ENCODE measurements at places on chromosomes 12 and 14.

- no peak for DNase-seq
These were observed 86.4 kb upstream of the SINHCAF start for GRCh38 chr12:31412292-31412801.

DNA sequence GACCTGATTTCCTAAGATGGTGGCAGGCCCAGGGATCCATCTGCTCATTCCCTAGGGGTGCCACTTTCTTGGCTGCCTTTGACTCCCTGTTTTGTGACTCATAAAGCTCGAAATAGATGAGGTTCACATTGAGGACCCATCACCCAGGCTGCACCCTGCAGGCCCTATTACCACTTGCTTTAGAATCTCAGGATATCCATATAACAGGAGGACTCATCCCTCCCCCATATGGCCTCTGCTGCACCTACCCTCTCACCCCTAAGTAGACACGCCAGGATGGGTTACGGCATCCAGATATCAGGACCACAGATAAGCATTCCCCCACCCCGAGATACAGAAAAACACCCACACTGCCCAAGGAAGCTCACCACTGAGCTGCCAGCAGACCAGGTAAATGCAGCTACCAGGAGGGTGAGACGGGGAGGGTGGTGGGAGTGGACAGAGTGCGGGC lies 155.7 kb downstream of the DPF3 start:
- DNase-seq: no peak

DNA sequence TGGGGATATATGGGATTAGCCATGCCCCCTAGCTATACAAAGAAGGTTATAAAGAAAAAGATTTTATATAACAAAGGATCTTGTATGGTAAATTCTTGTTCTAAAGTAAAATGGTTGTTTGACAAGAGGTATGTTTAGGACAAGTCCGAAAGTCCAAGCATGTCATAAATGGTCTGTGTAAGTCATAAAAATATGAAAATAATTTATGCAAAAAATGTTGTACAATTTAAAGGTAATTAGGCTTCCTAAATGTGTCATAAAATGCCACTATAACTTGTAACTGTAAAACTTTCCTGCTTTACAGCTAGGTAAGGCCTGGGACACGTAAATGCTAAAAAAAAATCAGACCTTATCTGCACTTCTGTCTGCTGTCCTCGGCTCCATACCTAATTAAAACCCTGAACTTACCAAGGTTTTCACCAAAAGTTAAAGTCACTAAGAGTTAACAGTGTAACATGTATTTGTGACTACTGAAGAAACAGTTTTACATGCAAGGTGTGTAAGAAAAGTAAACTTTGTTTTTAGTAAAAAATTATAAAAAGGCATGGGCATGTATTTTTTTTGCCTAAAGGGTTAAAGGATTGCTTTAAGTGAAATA lies 110.0 kb upstream of the RESF1 start:
- no peak for DNase-seq

DNA sequence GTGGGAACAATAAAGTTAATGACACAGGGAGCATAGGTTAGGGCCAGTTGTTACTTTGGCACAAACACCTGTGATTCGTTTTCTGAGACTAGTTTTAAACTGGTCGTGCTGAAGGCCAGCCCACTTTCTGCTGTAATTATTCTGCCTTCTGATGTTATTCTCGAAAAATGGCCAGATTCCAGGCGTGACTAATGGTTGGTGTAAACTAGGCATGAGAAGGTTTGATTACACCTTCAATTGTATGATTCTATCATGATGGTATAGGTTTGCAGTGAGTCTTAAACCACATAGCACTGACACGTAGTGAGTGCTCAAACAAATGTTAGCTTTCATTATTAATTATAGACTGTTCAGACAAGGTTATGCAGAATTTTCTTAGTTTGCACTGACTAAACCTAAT lies 39.0 kb downstream of the CKB start:
- no peak for DNase-seq

GRCh38 chr12:80059102-80059501 lies 40.2 kb upstream of the OTOGL start:
- DNase-seq: no peak

GRCh38 chr14:67680121-67680602 lies 5.7 kb upstream of the VTI1B start:
- no peak for DNase-seq

GRCh38 chr12:27025116-27025515 lies 2.8 kb downstream of the MED21 start:
- DNase-seq: no peak

DNA sequence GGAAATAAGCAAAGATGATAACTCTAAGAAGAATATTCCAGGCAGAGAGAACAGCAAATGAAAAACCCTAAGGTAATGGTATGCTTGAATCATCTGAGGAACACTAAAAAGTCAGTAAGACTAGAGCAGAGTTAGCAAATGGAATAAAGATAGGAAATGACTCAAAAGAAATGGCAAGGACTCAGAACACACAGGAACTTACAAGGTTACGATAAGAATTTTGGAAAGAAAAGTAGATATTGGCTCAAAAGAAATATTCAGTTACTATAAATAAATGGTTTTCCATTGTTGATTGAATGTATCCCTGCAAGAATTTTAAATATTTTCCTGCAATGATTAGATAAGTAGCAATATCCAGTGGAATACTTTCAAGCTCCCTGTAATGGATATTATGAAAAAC lies 705.8 kb downstream of the C12orf50 start:
- DNase-seq: no peak

DNA sequence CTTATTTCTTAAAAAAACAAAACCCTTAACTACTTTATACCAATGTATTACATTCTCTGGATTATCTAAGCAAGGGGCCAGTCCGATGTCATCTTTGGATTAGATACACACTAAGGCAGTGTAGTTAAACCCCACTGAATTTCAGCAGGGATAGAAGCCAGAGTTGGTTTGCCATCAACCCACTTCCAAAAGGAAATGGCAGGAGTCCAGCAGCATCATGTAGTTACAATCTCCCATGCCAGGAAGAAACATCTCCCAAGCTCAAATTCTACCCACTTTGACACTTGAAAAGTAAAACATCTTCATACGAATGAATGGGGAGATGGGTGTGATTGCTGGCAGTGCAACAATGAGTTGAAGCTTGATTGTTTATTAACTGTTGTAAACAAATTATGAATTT lies 203.5 kb upstream of the PLXNC1 start:
- DNase-seq: no peak

GRCh38 chr12:84135586-84136279 lies 776.9 kb downstream of the SLC6A15 start:
- DNase-seq: no peak

GRCh38 chr14:94364037-94364436 lies 24.4 kb downstream of the SERPINA1 start:
- no peak for DNase-seq

DNA sequence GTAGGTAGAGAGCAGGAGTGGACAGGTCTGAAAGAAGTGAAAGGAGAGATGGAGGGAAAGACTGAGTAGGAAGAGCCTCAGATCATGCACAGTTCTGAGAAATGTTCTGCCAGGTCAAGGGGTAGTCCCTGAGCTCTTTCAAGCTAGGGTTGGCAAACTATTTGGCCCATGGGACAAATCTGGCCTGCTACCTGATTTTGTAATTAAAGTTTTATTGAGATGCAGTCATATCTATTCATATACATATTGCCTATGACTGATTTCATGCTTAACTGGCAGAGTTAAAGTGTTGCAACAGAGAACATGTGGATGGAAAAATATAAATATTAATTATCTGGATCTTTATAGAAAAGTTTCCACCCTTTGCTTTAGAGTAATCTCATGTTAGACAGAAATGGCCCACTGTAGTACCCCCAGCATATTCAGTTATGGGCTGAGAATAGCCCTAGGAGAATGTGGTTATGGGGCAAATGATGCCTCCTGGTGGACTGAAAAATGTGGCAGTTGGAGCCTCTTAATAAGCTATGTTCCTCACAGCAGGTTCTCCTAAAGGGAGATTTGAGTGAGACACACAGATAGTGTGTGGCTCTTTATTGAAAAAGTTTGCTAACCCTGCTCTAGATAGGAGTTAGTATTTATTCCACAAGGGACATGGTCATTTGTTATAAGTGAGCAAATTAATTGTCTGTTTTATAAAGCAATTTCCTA lies 476.9 kb downstream of the LRIG3 start:
- no peak for DNase-seq

DNA sequence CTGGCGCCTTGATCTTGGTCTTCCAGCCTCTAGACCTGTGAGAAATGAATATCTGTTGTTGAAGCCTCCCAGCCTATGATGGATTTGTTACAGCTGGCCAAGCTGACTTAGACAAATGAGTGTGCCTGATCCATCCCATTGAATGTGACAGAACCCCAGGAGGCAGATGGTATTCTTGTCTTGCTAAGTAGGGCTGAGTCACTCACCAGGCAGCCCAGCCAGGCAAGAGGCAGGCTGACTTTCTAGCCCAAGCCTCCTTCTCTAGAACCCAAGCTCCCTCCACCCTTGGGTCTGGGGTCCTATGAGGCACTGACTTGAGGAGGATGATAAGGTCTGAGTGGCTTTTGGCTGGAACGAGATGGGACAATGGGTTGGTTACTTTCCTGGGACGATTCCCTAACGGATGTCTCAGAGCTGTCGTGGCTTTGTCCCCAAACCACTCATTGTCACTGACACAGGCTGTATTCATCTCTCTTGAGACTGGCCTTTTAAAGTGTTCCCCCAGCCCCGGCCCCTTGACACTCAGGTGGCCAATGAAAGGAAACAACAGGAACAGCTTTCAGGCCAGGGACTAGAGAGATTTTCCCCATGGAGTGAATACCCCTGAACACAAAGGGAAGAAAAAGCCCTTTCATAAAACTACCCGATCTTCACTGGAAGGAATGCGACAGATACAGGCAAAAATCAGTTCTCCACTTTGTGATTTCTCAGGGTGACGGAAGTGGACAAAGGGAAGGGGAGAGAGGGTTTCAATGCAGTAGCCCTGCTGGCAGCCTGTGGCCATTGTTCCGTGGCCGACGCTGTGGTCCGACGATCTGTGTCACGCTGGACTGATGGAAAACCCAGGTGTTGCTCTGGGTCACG lies 264.2 kb downstream of the AACS start:
- DNase-seq: no peak

DNA sequence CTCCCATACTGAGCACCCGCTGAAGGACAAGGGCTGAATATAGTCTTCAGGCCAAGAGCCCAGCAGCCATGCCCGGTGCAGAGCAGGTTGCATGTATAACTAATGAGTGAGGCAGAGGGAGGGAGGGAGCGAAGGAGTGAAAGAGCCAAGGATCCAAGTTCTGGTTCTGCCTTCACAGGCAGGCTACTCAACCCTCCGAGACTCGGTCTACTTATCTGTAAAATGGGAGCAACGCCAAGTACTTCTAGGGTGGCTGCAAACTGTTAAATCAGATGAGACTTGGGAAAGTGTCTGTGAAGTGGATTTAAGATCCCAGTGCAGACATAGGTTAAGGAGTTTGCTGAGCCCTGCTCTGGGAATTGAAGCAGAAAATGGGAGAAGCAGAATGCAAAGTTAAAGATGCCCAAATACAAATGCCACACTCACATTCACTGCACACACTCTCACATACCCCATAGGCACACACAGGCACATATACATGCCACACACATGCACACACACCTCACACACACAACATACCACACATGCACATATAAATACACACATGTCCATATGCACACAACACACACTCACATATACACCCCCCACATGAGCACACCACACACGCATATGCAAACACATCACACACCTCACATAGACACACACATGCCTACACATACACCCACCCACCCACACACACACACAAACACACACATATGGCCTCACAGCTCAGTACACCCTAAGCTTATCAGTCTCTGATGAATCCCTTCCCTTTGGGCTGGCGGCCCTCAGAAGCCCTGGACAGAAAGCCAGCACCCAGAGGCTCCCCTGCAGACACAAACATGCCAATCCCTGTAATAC lies 76.7 kb downstream of the PITPNM2 start:
- no peak for DNase-seq

- DNase-seq: no peak
These were observed 153.9 kb downstream of the ACSS3 start for GRCh38 chr12:81231574-81232368.

GRCh38 chr14:75715926-75716780 lies 55.1 kb downstream of the TTLL5 start:
- DNase-seq: no peak

DNA sequence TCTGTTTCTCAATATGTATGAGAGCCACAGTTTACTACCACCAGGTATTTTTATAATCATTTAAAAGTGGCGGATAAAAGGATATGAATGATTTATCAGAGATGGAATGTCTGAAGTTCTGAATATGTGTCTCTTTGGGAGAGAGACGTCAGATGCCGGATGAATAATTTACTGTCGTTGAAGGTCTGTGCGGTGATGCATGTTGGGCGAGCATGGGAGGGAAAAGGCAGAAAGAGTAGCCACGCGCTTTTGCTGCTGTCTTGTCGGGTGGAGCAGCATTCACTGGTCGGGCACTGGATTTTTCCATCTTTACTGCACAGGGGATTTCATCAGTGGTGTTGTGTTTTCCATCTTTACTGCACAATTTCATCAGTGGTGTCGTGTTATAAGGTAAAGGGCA lies 65.6 kb downstream of the SYNE2 start:
- DNase-seq: no peak

GRCh38 chr12:124979568-124979967 lies 9.4 kb downstream of the DHX37 start:
- no peak for DNase-seq

GRCh38 chr12:63897931-63898330 lies 53.4 kb downstream of the SRGAP1 start:
- no peak for DNase-seq

GRCh38 chr14:65709576-65709975 lies 297.0 kb downstream of the FUT8 start:
- no peak for DNase-seq

DNA sequence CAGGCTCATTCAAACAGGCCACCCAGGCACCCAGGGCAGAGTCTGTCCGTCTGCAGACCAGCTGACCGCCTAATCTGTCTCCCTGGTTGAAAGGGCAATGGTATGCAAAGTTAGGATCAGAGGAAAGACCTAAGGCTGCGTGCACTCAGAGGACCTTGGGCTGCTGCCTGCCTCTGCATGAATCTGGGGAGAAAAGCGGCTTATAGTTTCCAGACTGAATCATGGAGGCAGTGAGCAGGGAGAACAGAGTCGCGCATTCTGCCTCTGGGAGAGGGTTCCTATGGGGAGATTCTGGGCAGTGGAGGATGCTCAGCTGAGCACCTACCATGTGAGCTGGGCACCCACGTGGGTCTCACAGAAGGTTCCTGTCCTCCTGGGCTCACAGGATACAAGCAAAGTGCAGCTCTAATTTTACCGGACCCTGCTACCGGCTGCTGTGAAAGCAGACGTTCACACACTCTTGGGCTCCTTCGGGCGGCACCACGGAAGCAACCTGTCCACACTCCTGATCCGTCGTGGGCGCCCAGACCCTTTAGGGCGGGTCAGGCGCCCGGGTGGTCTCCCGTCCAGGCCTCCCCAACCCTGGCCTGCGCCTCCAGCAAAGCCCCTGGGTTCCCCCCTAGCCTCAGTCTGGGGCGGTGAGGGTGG lies 772 bp downstream of the SCARB1 start:
- DNase-seq: no peak

- DNase-seq: no peak
These were observed 316.3 kb downstream of the BCL11B start for GRCh38 chr14:98955741-98956070.

GRCh38 chr12:54583726-54584125 lies 4.7 kb downstream of the PPP1R1A start:
- no peak for DNase-seq
